ENCODE measurements at places on chromosomes 3 and 15.

- DNase-seq, result no peak
Measured at GRCh38 chr15:68990231-68990991, 24.1 kb upstream of the NOX5 start.

- no peak for DNase-seq
Measured at GRCh38 chr15:78638658-78639314, 2.2 kb downstream of the CHRNB4 start.

DNA sequence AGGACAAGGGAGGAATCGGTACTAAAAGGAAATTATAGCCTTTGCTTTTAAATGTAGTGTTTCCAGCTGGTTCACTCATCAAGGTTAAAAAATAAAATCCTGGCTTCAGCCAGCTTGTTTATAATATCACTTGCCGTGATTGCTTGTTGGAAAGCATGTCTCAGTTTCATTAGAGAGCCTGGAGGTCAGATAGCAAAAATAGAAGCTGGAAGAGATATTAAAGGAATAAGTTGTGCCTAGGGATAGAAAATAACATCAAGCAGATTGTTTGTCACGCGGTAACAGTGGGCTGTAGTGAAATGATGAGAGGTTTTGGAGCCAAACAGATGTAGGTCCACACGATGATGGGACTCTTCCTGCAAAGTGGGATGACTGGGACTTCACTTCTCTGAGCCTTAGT, 17.7 kb upstream of the SLMAP start:
- no peak for DNase-seq

DNA sequence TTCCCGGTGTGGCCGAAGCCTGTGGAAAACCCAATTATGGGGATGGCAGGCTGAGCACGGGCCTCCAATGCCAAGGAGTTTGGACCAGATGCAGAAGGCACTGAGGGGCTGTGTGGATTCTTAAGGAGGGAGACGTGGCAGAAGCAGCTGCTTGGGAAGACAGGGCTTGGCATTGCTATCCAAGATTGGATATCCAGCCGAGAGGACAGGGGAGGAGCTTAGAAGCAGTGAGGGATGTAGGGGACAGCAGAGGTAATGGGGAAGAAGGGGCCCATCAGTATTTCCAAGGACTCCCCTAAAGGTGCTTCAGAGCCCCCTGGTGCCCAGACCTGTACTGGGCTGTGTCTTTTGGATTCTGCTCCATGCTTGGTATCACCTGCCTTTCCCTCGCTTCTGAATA, 112.8 kb upstream of the TLE3 start:
- no peak for DNase-seq

DNA sequence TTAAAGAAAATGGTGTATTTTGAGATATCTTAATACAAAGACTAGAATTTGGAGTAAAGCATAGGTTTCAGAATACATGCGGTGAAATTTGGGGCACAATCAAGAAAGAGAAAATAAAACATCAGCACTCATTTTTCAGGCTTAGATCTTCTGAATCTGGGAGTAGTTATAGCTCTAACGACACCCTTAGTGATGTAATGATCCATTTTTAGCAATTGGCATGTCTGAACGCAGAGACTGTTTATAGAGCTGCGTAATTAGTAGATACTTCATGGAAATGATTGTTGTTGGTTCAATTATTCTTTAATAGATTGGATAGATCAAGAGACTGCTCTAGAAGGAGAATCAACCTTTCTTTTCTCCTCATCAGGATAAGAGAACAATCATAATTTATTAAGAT, 47.5 kb upstream of the SNRK start:
- DNase-seq, result no peak

DNA sequence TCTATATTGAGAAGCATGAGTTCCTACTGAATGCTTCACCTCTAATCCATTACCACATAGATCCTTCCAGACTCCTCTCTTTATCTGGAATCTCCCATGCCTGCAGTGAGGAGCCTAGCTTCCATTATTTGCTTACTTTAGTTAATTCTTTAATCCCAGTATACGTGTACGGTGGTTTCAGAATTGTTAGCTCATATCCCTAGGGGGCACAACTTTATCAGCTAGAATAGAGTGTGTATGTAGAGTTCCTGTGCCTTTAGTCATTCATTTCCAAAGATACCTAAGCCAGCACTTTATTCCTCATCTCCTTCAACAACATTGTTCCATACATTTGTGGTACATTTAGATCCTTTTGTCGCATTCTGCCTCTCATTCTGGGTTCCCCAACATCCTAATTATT, 226.0 kb downstream of the TJP1 start:
- no peak for DNase-seq

GRCh38 chr3:197353867-197354567, 55.6 kb upstream of the DLG1 start:
- no peak for DNase-seq

GRCh38 chr15:40680151-40680550, 14.8 kb upstream of the RAD51 start:
- DNase-seq, result no peak

GRCh38 chr15:96333131-96334016, 2.9 kb downstream of the NR2F2 start:
- DNase-seq, result no peak

DNA sequence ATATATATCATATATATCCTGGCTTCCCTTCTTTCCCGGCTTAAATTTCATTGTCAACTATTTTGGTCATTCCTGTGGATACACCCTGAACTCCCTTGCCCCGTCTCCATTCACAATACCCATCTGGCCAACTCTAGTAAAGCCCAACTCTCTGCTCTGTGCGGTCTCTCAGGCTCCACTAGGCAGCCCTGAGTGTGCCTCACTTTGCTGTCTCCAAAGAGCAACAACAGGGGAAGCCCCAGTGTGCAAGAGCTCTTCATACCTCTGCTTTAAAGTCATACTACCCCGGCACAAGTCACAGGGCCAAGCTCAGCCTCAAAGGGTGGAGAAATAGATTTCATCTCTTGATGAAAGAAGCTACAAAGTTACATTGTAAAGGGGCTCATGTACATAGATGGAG, 18.9 kb upstream of the FEM1B start:
- DNase-seq, result no peak

GRCh38 chr3:58388550-58389091, 45.0 kb downstream of the PDHB start:
- DNase-seq, result no peak

- peak; percentile 35 for DNase-seq
Measured at GRCh38 chr3:184133840-184134745, 1.1 kb upstream of the EIF2B5 start.

GRCh38 chr3:142929890-142930289, 33.6 kb downstream of the PAQR9 start:
- no peak for DNase-seq

DNA sequence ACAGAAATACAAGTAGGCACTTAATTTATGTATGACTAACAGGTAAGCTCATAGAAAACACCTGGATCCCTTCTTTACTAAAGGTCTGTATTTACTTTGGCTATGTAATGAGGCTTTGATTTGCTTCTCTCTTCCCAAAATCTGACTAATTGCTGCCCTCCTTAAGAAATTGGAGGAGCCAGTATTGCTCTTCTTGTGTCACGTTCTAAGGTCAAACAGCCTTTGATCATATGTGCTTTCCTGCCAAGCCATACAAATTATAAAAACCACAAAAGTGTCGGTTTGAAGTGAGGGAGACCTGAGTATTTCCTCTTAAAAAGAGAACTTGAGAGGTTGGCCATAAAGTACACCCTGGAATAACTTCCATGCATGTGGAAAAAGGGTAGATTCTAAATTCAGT, 112.1 kb upstream of the MB21D2 start:
- DNase-seq, result no peak

DNA sequence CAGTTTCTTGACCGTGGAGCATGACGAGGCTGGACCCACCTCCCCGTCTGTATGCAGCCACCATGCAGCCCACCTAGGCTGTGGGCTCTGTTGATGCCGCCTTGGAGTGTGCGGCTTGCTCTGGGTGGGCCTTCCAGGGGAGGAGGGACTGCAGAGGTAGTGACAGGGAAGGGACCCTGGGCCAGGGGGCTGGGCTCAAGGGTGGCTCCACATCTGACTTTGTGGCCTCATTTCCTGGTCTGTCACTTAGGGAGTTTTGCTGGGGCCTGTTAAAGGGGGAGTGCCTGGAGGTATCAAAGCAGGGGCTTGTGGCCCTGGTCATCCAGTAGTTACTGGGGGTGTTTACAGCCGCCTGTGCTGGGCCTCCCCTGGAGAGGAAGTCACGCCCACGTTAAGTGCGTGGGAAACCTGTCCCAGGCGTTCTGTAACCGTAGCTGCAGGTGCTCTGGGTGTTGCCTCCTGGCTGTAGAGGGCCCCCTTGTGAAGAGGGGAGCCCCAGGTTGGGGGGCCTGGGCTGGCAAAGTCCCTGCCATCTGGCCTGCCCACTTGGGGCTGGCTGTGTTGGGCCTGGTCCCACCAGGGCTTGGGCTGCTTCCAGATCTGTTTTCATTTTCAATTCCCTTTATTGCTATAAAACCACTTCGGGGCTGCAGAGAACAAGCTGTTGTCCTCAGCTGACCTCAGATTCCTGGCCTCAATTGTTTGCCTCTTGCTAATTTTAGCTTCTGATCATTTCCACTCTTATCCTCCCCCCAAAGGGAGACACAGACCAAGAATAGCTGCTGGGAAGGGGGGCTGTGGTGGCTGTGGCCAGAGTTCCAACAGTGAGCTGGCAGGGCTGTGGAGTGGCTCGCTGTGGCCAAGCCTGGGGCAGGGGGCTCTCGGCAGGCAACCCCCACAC, 26.5 kb downstream of the KLF13 start:
- peak; percentile 51 for DNase-seq

DNA sequence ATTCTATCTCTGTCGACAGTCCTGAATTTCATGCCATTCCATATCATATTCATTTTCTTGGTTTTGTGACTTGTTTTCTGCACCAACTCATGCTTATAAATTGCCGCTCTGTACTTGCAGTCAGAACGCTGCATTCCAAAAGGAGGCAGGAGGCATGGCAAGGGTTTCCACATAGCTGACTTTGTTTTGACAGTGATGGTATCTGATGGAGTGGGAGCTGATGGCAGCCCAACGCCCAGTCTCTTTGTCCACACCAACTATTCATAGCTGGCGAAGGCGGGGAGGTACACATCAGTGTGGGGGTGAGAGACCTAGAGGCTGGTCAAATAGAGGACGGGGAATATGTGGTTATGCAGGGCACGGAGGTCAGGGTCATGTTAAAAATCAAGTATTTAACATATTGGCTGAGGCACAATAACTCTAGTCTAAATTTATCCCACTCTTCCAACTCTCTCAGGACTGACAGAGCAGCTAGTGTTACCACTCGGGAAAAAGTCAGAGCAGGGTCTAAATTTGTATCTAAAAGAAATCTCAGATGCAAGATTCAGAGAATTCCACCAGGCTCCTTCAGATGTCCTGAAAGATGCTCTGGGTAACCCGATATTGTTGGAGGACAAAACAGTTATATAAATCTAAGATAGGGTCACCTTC, 67.8 kb upstream of the ATP13A3 start:
- DNase-seq, result no peak

DNA sequence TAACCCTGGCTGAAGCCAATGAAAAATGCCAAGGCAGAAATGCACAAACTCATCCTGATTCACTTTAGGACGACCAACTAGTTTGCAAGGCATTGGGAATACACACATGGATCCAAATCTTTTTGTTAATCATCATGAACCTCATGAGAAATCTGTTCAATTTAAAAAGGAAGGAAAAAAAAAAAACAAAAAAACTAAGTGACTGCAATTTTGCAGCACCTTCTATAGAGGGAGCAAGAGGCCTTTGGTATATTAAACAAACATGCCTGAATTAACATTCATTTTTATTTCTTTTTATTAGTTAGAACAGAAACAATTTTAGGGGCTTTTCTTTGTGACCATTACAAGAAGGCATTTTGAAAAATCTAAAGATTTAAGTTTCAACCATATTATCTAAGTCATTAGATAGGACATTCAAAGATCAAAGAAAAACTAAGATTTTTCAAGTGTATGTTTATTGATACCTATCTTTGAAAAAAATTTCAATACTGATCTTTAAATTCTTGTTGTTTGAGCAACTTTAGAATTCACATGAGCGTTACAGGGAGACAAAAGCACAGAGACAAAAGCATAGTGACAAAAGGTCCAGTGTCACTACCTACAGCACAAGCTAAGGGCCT, 182.4 kb downstream of the CBLB start:
- DNase-seq, result peak; percentile 10

GRCh38 chr3:15500107-15500724, 21.3 kb downstream of the COLQ start:
- no peak for DNase-seq

GRCh38 chr3:142459929-142460328, 12.1 kb upstream of the XRN1 start:
- no peak for DNase-seq

- no peak for DNase-seq
Measured at GRCh38 chr15:100788418-100789105, 91.1 kb upstream of the ALDH1A3 start.

DNA sequence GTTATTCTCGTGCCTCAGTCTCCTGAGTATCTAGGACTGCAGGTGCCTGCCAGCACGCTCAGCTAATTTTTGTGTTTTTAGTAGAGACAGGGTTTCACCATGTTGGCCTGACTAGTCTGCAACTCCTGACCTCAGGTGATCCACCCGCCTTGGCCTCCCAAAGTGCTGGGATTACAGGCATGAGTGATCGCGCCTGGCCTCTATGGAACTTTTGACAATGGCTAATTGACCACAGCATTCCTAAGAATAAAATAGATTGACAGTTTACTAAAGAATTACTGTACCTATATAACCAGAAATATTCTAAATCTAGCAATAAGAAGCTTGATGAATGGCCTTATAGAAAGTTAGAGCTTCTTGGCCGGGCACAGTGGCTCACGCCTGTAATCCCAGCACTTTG, 51.0 kb upstream of the TRIM42 start:
- no peak for DNase-seq

- no peak for DNase-seq
Measured at GRCh38 chr3:61618231-61618630, 56.9 kb downstream of the PTPRG start.

GRCh38 chr3:146133441-146133840, 27.5 kb downstream of the PLOD2 start:
- no peak for DNase-seq

DNA sequence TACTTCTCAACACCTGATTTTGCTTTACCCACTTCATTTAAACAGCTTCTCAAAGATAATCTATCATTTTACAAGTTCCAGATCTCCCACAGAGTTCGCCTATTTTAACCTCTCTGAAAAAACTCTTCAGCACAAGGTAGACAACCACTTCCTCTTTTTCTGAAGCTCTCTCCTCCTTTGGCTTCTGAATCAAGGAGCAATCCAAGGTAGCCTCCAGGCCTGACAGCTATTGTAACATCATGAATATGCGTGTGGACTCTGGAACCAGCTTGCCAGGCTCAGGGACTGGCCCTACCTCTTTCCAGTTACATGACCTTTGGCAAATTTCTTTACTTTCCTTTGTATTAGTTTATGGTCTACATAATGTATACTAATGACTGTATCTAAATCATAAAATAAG, 405.9 kb upstream of the ZNF385D start:
- no peak for DNase-seq

DNA sequence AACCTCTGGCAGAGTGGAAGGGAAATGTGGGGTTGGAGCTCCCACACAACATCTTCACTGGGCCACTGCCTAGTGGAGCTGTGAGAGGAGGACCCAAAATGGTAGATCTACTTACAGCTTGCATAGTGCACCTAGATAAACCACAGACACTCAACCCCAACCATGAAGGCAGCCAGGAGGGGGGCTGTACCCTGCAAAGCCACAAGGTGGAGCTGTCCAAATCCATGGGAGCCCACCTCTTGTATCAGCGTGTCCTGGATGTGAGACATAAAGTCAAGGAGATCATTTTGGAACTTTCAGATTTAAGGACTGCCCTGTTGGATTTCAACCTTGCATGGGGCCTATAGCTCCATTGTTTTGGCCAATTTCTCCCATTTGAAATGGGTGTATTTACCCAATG, 20.9 kb downstream of the TP63 start:
- DNase-seq, result no peak

Measured in cerebellar nuclear complex (tissue), 1 donor.